ENCODE measurements at places on chromosomes 1 and 21.

DNA sequence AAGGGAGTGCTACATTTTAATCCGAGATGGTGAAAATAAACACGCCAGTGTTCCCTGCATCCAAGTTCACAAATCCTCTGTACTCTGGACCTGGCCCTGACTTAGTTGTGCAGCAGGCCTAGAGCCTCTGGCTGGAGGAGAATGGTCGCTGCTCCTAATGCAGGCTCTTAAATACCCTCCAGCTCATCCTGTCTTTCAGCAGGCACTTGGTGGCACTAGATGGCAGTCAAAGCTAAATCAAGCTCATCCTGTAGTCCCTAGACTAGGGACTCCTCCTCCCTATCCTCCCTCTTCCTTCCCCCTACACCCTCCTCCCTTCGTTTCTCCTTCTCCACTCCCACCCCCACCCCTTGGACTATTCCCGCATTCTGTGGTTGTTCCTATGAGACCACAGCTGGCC, 41.6 kb upstream of the MTR start:
- H3K27ac ChIP-seq, result no peak overlapping the region
- H3K4me3 ChIP-seq, result no peak overlapping the region
- no peaks in the 10 kb centered on the region for H3K4me1 ChIP-seq
- no peaks in the 10 kb centered on the region for H3K27me3 ChIP-seq
- peak; percentile 31 for DNase-seq

GRCh38 chr1:19074361-19074901, 118.0 kb upstream of the IFFO2 start:
- H3K4me3 ChIP-seq, result no peak overlapping the region
- DNase-seq, result no peak
- peaks cover 5% of the 10 kb centered on the region for H3K4me1 ChIP-seq
- H3K36me3 ChIP-seq, result peaks cover 70% of the 10 kb centered on the region
- H3K27me3 ChIP-seq, result peaks cover 3% of the 10 kb centered on the region

DNA sequence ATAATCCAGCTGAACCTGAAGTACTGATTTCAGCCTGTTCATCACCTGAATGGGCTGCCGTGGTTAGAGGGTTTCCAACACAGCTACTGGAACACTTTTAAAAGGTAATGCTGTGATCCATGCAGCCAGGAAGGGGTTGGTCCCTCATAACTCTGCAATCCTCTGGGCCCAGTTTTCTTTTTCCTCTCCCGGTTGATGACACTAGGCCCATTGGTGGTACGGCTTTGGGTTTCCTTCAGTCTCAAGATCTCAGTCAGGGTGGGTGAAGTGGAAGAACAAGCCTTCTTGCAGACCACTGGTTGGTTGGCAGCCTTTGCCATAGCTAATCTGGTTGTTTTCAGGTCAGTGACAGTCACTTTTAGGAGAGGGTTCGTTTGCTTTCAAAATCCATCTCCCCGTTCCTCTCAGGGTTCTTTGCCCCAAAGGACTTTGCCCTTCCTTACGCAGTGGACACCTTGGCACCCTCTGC, 502 bp upstream of the SLC35A3 start:
- DNase-seq, result no peak
- H3K4me3 ChIP-seq, result peak overlapping the region; percentile 81
- H3K27ac ChIP-seq, result peak overlapping the region; percentile 62
- H3K36me3 ChIP-seq, result no peaks in the 10 kb centered on the region
- H3K27me3 ChIP-seq, result no peaks in the 10 kb centered on the region
- peaks cover 5% of the 10 kb centered on the region for H3K4me1 ChIP-seq

DNA sequence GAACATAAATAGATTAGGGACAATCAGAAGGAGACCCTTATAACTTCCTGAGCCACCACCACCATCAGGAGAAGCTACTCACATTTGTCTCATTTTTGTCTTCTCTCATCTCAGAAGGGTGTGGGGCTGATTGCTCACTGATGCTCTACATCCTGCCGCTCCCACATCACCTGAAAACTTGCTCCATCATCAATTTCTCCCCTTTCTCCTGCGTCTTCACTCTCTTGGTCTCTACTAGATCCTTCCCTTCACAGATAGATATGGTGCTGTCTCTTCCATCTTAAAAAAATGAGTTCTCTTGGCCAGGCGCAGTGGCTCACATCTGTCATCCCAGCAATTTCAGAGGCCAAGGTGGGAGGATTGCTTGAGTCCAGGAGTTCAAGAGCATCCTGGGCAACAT, 38.4 kb downstream of the C1orf216 start:
- no peaks in the 10 kb centered on the region for H3K4me1 ChIP-seq
- H3K36me3 ChIP-seq, result no peaks in the 10 kb centered on the region
- no peak overlapping the region for H3K4me3 ChIP-seq
- no peak overlapping the region for H3K27ac ChIP-seq
- peaks cover 8% of the 10 kb centered on the region for H3K27me3 ChIP-seq
- no peak for DNase-seq

DNA sequence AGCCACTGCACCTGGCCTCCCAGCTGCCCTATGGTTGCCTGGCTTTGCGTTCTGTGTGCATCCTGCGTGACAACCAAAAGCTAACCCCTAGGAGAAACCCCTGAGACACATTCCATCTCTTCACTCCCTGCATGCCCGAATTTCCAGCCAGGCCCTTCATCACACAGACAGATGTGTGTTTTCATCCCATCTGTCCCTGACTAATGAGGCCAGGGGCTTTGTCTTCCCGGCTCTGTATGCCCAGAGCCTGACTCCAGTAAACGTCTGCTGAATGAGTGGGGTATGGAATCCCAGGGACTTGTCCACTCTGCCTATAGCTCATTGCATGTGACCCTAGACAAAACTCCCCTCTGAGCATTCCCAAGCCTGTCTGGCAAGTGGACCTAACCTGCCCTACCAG, 9.6 kb downstream of the ESPN start:
- no peak for DNase-seq
- H3K27me3 ChIP-seq, result peaks cover 33% of the 10 kb centered on the region
- no peaks in the 10 kb centered on the region for H3K36me3 ChIP-seq

DNA sequence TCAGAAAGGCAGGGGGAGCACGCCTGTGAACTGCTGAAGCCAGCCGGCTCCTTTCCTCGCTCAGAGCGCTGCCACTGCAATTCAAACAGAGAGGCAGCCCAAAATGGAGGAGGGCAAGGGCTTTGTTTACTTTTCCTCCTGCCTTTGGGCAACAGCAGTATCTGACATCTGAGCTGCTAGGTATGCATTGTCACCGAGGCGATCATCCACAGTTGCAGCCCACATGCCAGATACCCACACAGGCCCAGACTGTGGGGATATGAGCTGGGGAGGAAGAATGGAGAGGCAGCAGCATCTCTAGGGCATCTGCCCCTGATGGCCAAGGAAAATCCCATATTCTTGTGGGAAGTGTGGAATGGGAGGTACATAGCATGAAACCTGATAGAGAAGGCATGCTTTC, 357.1 kb downstream of the BARHL2 start:
- H3K4me1 ChIP-seq, result no peaks in the 10 kb centered on the region
- no peaks in the 10 kb centered on the region for H3K36me3 ChIP-seq
- no peaks in the 10 kb centered on the region for H3K27me3 ChIP-seq
- no peak overlapping the region for H3K27ac ChIP-seq

DNA sequence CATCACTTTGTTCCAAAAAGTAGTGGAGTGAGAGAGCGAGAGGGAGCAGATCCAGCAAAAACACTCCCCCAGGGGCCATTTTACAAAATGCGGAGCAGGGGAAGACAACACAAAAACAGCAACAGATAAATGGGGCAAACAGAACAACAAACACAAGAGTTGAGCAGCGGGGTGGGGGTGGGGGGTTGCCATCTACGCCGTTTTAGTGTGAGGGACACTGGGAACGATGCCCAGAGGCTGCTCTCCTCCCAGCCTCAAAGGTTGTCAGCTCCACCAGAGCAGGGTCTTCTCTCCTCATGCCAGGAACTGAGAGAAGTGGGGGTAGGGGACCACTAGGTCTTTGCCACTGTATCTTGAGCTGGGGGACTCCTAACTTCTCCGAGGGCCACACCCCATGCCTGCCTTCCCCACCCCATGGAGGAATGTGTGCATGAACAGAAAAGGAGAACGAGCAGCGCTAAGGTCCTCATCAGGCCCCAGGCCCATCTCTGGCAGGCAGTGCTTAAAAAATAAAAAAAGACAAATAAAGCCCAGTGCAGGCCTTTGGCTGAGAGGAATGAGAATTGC, 1.3 kb upstream of the PBXIP1 start:
- H3K36me3 ChIP-seq, result peaks cover 33% of the 10 kb centered on the region
- DNase-seq, result no peak
- H3K4me1 ChIP-seq, result peaks cover 68% of the 10 kb centered on the region
- H3K4me3 ChIP-seq, result no peak overlapping the region
- no peaks in the 10 kb centered on the region for H3K27me3 ChIP-seq

DNA sequence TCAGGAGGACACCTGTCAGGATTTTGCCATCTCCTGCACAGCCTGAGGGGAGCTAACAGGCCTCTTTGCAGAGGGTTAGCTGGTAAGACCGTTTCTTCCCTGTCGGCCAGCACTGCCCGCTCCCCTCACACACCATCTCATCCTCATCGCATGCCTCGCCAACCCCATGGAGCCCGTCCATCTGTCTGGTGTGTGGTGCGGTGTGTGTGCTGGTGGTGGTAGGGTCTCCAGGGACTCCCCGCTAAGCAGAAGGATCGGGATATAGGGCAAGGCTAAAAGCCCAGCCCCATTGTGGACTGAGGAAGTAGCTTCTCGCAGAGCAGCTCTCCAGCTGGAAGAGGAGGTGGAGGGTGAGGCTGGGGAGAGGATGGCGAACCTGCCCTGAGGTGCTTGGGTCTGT, 6.8 kb upstream of the SFN start:
- H3K27ac ChIP-seq, result no peak overlapping the region
- H3K36me3 ChIP-seq, result peaks cover 51% of the 10 kb centered on the region
- no peak overlapping the region for H3K4me3 ChIP-seq
- H3K4me1 ChIP-seq, result peaks cover 7% of the 10 kb centered on the region
- DNase-seq, result no peak

DNA sequence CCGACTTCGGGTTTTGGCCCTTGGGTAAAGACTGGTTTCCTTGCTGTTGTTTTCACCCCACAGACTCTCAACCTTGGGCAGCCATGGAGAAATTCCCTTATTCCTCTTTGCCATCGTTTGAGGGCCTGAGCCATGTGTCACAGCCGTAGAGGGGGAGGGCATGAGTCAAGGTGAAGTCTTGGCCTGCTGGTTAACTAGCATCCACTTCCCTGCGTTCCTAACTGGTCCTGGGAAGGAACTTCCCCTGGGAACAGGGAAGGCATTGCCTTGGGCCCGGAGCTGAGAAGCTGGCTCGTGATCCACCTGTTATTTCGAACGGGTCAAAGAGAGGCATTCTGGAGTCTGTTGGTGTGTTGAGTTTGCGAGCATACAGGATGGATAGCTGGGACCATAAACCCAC, 464.9 kb downstream of the CAMTA1 start:
- no peak overlapping the region for H3K4me3 ChIP-seq
- H3K4me1 ChIP-seq, result no peaks in the 10 kb centered on the region
- DNase-seq, result no peak
- H3K27me3 ChIP-seq, result peaks cover 3% of the 10 kb centered on the region
- H3K36me3 ChIP-seq, result no peaks in the 10 kb centered on the region
- no peak overlapping the region for H3K27ac ChIP-seq

DNA sequence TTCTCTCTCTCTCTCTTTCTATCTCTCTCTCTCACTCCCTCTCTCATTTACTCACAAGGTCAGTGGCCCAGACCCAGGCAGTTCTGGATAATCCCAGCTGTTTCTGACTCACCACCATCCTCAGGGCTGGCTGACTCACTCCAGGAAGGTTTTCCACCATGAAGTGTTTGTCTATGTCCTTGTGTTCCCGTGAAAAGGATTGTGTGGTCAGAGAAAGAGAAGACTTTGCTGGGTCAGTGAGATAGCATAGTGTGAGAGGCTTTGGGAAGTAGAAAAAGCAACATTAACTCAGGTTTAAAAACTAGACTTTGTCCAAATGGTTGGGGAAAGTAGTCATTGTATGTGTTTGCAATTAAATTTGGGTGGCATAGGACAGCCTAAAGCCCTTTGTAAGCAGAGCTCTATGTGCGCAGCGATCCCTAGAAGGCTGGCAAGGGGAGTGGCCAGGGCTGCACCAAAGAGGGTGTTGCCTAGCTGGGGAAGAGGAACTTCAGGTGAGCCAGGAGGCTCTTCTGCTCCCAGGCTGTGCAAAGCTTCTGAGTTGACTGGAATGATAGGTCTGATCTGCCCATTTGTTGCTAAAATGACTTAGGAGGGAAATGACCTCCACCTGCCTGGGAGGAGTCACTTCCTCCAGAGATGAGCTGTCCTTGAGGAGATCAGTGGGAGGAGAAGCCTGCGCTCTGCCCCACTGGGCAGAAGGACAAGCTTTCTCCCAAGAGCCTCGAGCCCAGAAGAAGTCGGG, 4.9 kb upstream of the CAPN2 start:
- no peaks in the 10 kb centered on the region for H3K36me3 ChIP-seq
- DNase-seq, result peak; percentile 89
- H3K27me3 ChIP-seq, result no peaks in the 10 kb centered on the region
- no peak overlapping the region for H3K4me3 ChIP-seq
- peaks cover 48% of the 10 kb centered on the region for H3K4me1 ChIP-seq
- peak overlapping the region; percentile 91 for H3K27ac ChIP-seq

DNA sequence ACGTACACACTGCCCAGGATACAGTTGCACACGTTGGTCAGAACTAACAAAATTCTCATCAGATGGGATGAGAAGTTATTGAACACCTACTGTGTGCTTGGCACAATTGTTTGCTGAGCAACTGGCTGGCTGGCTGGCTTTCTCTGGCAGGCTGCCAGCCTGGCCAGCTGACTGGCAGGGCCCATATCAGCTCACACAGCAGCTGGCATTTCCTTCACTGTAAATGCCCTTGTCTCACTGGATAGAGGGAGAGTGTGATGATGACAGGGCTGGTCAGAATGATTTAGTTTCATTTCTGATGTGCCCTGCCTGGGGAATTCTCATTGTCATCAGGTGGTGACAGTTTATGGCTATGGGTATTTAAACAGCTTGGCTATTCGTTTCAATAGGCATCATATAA, 15.8 kb downstream of the CAMK2N1 start:
- peaks cover 7% of the 10 kb centered on the region for H3K4me1 ChIP-seq
- H3K36me3 ChIP-seq, result no peaks in the 10 kb centered on the region
- H3K27ac ChIP-seq, result no peak overlapping the region
- DNase-seq, result peak; percentile 40

DNA sequence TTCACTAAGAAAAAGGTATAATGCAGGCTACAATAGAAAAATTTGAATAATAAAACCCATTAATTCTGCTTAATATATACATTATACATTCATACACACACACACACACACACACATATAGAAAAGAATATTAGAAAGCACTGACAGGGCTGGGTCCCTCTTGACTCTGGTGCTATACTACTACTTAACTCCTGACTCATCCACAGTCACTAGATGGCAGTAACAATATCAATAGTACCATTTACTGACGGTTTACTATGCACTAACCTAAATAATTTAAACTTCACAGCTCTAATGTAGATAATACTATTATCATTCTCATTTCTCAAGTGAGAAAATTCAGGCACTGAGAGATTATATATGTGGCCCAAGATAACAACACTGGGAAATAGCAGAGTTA, 87.5 kb downstream of the COP1 start:
- peaks cover 4% of the 10 kb centered on the region for H3K36me3 ChIP-seq
- no peaks in the 10 kb centered on the region for H3K27me3 ChIP-seq
- no peak overlapping the region for H3K27ac ChIP-seq

Data from muscle of leg (tissue), 16 donors.